ENCODE measurements at places on chromosomes 1 and 21.

GRCh38 chr1:226979115-226979516 lies 39.0 kb downstream of the COQ8A start:
- DNase-seq: no peak

GRCh38 chr1:181049378-181049777 lies 15.6 kb downstream of the MR1 start:
- no peak for DNase-seq

DNA sequence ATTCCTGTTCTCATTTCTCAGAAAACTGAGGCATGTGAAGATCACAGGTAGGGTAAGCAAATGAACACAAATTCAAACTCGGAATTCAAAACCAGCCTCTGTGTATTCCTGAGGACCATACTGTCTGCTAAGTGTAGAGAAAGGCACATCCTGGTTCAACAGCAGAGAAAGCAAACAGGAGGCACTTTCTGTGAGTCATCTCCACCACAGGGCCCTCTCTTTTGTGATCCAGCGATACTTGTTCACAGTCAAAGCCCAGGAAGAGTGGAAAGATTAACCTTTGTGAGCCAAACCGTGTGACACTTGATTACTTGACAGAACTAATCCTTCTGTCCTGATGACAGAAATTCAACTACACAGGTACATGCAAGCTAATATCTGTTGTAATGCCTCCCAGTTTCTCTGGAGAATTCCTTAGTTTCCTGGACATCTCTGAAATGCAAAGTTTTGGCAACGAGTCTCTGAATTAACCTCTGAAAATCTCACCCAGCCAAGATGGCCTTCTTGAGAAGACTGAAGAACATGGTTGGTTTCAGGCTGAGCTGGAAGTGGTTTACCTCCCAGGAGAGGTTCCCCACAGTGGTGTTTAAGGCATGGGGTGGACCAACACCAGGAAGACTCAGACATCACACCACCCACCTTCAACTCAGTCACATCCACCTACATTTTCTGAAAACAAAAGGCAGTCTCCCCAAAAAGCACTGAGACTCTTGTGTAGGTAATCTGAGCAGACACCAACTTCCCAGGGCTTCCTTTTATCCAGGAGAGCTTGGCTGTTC lies 98.2 kb upstream of the ERG start:
- DNase-seq: no peak

- no peak for DNase-seq
Observed at GRCh38 chr1:47023268-47024140, at the start of gene CYP4X1. TSS of gene CYP4X1 (plus strand) at chr1:47023669. CDS start at chr1:47023818, 149 bp downstream.

GRCh38 chr1:86423473-86423872 lies 498 bp upstream of the CLCA2 start:
- DNase-seq: no peak

- no peak for DNase-seq
Observed at GRCh38 chr21:32520875-32521735, 64.2 kb downstream of the TCP10L start.

DNA sequence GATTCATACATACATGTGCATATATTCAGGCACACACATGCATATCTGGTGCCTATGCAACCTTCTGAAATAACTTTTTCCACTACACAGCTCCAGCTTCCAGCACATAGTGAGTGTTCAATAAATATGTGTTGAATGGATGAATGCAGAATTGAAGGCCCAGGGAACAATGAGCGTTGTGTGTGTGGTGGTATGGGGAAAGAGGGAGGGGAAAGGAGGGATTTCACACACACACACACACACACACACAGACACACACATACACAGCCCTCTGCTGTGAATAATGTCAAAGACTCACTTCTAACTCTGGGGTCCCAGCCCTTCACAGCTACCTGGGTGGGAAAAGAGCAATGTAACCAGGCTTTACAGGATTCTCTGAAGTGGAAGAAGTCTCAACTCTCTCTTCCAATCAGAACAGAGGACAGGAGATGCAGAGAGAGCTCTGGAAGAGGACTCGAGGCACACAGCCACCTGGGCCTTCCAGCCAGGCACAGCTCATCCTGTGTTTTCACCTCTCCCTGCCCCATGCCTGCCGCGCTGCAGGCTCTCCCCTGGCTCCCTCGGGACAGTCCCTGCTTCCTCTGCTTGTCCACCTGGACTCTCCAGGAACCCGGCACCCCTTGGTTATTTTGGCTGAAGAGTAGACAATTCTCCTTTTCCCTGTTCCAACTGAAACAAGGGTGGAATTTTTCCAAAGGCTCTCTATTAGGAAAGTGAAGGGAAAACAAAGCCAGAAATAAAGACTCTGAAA lies 5.4 kb upstream of the IGSF8 start:
- no peak for DNase-seq

GRCh38 chr1:165668184-165668583 lies 30.2 kb downstream of the ALDH9A1 start:
- DNase-seq: no peak

DNA sequence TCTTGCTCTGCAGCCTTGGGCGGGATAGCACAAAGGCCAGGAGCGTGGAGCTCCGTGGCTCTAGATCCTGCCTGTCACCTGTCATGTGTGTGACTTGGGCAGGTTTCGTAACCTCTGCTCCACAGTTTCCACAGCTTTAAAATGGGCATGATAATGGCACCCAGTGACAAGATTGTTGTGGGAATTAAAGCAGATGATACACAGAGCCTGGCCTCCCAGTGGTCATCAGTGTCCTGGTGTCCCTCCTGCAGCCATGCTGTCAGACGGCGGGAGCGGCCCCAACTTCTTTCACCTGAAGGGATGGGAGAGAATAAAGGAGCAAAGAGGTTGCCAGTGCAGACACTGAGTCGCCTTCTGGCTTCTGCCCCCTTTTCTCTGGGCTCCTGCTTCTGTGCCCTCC lies 61.5 kb downstream of the SLC37A1 start:
- DNase-seq: no peak

GRCh38 chr1:62271134-62271533 lies 48.1 kb downstream of the KANK4 start:
- DNase-seq: no peak

- DNase-seq: peak; percentile 64
Observed at GRCh38 chr1:15410223-15410883, 665 bp downstream of the EFHD2 start.

DNA sequence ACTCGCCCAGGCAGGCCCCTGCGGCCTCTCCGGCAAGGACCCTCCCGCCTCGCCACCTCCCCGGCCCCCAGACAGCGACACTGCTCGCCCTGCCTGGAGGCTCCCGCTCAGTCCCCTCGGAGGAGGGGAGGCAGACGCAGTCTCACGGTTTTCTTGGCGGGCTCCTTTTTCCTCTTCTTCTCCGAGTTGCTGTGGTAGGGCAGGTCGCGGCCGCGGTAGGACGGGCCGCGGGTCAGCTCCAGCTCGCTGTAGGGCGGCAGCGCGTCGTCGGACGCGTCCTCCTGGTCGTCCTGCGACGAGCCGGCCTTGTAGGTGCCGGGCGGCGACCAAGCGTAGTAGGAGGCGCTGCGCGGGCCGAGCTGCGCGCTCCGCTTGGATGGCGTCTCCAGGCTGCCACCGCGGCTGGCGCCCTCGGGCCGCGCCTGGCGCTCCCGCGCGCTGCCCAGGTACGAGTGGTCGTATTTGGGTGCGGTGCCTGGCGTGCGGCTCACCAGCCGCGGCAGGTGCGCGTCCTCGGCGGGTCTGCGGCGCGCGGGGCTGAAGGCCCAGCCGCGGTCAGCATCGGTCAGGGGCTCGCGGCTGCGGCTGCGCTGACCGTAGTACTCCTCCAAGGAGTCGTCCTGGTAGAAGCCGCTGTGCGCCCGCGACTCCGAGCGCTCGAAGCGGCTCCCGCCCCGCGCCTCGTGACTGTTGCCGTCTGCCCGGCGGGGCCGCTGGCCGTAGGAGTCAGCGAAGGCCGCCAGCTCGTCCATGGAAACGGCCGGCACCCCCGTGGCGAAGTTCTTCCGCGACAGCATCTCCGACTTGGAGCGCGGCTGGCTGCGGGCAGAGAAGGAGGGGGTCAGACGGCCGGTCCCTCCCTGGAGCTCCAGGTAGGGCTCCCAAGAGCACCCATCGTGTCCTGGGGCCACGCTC lies 44.8 kb upstream of the TADA1 start:
- no peak for DNase-seq

DNA sequence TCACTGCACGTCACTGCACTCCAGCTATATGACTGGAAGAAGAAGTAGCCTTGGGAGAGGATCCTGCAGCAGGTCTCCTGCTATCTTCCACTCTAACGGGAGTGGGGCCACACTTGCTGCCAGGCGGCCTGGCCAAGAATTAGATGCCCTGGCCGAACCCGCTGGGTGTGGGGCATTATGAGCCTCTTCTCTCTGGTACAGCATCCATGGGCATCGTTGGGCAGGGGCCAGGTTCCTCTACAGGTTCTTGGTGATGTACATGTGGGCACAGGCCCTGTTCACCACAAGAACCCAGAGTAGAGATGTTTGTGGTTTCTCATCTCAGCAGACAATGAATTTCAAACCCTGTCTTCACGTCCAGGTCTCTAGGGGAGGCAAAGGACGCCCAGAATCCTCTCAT lies 370.5 kb downstream of the NPHP4 start:
- DNase-seq: no peak

GRCh38 chr21:31293986-31294385 lies 50.1 kb downstream of the TIAM1 start:
- no peak for DNase-seq

DNA sequence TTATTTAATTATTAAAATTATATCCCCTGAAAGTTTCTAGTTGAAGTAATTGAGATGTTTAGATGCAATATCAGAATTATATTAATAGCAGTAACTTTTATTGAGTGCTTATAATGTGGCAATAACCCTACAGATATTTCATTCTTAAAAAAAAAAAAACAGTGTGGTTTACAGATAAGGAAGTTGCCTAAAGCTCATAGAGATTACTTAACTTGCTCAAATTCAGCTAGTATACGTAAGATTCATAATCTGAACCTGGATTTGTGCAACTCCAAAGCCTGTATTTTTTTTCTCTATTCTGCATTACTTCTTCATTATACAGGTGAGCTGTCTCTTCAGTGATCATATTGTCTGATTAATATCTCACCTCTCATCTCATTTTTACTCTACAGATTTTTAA lies 156.0 kb upstream of the PTBP2 start:
- no peak for DNase-seq

GRCh38 chr1:198893763-198894444 lies 255.1 kb downstream of the PTPRC start:
- no peak for DNase-seq

GRCh38 chr1:211327346-211327921 lies 801 bp downstream of the TRAF5 start:
- peak; percentile 44 for DNase-seq

- DNase-seq: no peak
Observed at GRCh38 chr1:50218344-50219120, 109.8 kb downstream of the ELAVL4 start.

- DNase-seq: no peak
Observed at GRCh38 chr1:34002810-34003209, 138.9 kb downstream of the HMGB4 start.

- no peak for DNase-seq
Observed at GRCh38 chr1:170663404-170664092, 383 bp upstream of the PRRX1 start.

GRCh38 chr1:170513138-170513537 lies 18.8 kb upstream of the GORAB start:
- DNase-seq: no peak

DNA sequence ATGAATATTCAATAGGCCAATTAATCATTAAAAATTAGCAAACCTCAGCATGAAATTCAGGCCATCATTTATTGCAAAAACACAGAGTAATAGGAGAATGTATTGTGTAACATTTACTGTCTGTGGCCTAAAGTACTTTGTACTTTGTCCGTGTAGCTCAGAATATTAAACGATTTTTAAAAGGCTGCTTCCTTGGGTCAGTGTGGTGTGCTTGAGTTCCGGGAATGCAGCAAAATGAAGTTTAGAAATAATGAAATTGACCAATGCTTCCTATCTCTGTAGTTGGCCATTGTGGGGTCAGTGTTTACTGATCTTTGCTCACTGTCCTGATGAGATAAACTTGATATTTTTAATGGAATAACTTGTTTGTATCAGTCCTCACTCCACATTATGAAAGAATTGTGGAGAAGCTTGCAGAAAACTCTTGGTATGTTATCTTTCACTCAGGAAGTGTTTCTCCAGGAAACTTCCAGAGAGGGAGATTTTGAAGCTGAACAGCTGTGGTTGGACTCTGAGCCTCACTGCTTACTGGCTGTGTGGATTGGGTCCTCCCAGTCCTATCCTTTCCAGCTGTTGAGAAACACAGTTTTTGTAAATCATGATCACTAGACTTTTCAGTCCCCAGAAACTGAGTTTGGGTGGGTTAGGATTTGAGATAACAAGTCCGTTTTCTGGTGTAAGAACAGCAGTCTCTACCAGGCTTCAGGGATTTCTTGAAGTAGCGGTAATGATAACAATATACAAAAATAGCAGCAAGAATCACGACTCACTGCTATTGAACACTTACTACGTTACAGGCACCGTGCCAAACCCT lies 19.2 kb upstream of the MTARC1 start:
- DNase-seq: no peak

GRCh38 chr1:9905010-9905409 lies 5.1 kb downstream of the CTNNBIP1 start:
- DNase-seq: no peak

- DNase-seq: no peak
Observed at GRCh38 chr1:219432191-219432606, 180.7 kb downstream of the ZC3H11B start.

DNA sequence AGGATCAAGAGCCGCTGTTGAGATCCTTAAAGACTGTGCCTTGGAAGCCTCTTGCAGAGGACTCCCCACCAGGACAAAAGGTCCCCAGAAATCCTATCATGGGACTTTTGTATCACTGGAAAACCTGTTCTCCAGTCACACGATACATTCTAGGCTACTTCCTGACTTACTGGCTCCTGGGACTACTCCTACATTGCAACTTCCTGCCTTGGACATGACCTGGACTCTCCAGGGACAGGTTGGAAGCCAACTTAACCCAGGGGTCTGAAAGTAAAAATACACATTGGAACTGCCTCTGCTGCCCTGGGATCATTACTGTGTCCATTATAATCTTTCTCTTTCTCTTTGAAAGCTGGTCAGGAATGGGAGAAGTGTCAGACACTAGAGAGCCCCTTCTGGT lies 9.9 kb downstream of the PIGV start:
- no peak for DNase-seq

- no peak for DNase-seq
Observed at GRCh38 chr1:234901491-234902049, 227.1 kb downstream of the TOMM20 start.

GRCh38 chr1:103563056-103563455 lies 8.3 kb upstream of the AMY2B start:
- no peak for DNase-seq

DNA sequence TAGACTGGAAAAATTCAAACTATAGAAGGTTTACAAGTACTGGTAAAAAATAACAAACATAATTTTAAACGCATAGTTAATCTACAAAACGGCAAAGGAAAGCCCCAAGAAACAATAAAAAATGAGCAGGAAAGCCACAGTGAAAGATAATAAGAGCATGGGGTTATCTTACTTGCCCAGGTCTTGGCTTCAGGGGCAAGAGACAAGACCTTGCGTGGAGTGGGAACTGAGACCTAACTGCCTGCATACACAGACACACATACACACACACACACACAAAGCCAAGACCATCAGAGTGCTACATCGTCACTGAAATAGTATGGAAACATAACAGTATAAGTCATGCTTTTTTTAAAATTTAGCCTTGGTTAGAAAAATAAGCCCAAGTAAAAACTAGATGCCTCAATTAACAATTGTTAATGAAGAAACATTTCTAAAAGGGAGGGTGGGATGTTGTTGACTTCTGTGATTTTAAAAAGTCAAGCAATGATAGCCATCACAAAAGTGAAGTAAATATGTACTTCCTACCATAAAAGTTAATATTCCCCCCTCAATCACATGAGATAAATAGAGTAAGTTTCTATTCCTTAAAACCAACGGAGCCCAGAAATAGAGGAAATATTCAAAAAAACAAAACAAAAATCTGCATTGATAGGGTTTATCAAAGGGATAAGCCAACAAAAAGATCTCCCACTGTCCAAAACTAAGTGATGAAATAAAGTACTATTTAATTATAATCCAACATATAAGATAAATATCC lies 29.4 kb upstream of the CRP start:
- DNase-seq: no peak
